ENCODE measurements at places on chromosomes 12 and 14. TPM values are rescaled to one million over a fixed set of nuclear protein-coding genes. Genes with fewer than 3 reads are reported as not detected.

Gene PTPRO
- total RNA-seq, result 7.8 TPM

GRCh38 chr12:4026517-4026916, 153.3 kb upstream of the PARP11 start:
- peaks cover 36% of the 10 kb centered on the region for H3K27me3 ChIP-seq

- no peak for DNase-seq
- no peak overlapping the region for H3K4me3 ChIP-seq
- H3K27ac ChIP-seq, result no peak overlapping the region
- peaks cover 57% of the 10 kb centered on the region for H3K27me3 ChIP-seq
Observed at GRCh38 chr12:48263617-48264016, 60.5 kb upstream of the OR10AD1 start.

GRCh38 chr14:68574906-68575305, 218.0 kb downstream of the ZFP36L1 start:
- DNase-seq, result no peak
- H3K27ac ChIP-seq, result no peak overlapping the region
- H3K4me1 ChIP-seq, result peaks cover 39% of the 10 kb centered on the region
